Subcutaneous adipose tissue (tissue), 4 donors: ENCODE measurements at places on chromosomes 4 and X. TPM values are rescaled to one million over a fixed set of nuclear protein-coding genes. Genes with fewer than 3 reads are reported as not detected.

The SSX4B gene
- total RNA-seq: not detected

The FAM184B gene
- not detected for total RNA-seq

The ZFP42 gene
- total RNA-seq: not detected

The CPZ gene
- total RNA-seq: not detected

The AKAP14 gene
- not detected for total RNA-seq

The CXCL9 gene
- total RNA-seq: 13.3 TPM

The CORIN gene
- not detected for total RNA-seq

The RBBP7 gene
- total RNA-seq: 51.2 TPM

The MTCP1 gene
- 1.0 TPM for total RNA-seq

The PTPN13 gene
- total RNA-seq: 28.6 TPM

The GPR34 gene
- total RNA-seq: 58.4 TPM

The RASL11B gene
- 0.66 TPM for total RNA-seq

The ITGB1BP2 gene
- 1.8 TPM for total RNA-seq
